Caco-2 (cell line): ENCODE measurements at places on chromosomes 6 and 20.
A peak's percentile ranks its signal among the peaks of the same experiment; 100 is the strongest.

GRCh38 chr6:38179794-38180430 is 360.4 kb downstream of the ZFAND3 start:
- no peak for DNase-seq

DNA sequence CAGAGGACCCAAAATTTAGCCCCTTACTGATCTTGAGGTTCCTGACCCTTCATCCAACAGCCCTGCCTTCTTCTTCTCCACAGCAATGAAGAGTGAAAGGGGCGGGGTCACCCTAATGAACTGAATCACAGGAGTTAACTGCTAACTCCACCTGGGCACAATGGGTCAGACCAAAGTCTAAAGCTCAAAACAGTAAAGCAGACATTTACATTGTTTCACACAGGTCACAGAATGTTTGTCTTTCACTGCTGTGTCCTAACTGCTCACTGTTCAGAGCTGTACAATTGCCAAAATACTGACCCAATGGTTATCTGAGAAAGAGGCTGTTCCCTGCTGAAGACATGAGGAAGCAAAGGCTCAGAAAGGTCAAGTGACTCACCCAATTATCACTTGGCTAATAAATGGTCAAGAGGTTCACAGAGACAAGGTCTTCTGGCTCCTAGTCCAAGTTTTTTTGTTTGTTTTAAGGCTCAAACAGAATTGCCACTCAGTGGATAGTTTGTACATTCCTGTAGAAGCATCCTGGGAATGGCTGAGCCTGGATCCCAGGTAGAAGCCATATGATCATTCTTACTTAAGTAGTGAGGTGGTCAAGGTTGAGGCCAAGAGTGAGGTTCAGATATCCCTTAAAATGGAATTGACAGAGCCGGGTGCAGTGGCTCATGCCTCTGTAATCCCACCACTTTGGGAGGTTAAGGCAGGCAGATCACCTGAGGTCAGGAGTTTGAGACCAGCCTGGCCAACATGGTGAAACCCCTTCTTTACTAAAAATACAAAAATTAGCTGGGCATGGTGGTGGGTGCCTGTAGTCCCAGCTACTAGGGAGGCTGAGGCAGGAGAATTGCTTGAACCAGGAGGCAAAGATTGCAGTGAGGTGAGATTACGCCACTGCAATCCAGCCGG is 35.1 kb upstream of the FAM83C start:
- peak; percentile 95 for DNase-seq

DNA sequence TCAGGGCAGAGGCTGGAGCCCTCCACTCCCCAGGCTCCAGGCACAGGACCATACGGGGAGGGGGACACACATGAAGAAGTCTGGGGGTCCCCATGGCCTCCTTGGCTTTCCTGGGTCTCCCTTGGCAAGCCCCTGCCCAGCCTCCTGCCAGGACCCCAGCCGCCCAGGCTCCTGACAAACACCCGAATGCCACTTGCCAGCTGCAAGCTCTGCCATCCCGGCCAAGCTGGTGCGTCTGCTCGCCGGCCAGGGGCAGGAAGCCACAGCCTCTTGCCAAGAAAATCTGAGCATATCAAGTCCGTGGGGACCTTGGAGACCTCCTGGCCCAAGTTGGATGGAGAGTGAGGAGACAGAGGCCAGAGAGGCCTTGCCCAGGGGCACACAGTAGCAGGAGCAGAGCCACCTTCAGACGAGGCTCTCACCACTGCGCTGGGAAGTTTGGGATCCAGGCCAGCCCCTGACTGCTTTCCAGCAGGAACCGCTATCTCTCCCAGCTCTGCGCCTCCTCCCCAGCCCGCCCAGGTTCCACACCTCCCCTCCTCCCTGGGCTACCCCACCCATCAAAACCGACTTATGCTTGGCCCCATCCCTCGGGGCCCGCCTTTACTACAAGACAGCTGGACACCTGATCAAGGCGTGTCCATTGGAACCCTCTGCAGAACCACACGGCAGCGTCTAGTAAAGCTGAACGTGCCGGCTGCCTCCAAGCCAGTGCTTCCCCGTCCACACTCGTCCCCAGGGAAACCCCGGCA is 80.2 kb downstream of the GRM4 start:
- no peak for DNase-seq

GRCh38 chr6:7939864-7940228 is 29.3 kb upstream of the TXNDC5 start:
- no peak for DNase-seq

GRCh38 chr6:43847741-43848630 is 78.0 kb downstream of the VEGFA start:
- no peak for DNase-seq

DNA sequence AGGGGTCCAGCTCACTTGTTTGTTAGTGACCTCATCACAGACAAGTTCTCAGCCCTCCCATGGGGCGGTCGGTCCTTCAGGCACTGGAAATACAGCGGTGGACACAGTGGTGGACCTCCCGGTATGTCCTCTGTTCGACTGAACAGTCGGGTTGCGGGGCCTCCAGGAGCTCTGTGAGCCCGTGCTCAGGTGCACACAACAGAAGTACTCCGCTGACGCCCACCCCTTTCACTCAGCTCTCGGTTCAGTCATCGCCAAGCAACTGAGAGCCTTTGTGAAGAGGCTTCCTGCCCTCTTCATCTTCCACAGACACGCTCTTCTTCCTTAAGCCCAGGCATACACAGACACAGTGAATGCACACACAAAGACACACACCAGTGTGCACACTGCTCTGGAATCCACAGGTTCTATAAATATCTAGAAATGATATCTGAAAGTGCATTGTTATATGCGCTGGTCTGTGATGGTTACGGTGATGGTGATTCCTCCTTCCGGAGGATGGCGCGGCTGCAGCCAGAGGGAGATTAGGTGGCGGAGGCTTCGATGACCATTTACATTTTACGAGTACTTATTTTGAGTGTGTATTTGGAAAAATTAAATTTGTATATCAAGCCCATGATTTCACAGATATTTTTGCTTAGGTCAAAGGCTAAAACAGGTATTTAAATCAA is 46.8 kb upstream of the BHLHE23 start:
- DNase-seq: no peak
